Fibroblast of skin of right biceps (primary cell): ENCODE measurements at places on chromosomes 1 and 21.
A peak's percentile ranks its signal among the peaks of the same experiment; 100 is the strongest.

GRCh38 chr1:93502571-93502970, 54.7 kb downstream of the FNBP1L start:
- DNase-seq, result peak; percentile 12

DNA sequence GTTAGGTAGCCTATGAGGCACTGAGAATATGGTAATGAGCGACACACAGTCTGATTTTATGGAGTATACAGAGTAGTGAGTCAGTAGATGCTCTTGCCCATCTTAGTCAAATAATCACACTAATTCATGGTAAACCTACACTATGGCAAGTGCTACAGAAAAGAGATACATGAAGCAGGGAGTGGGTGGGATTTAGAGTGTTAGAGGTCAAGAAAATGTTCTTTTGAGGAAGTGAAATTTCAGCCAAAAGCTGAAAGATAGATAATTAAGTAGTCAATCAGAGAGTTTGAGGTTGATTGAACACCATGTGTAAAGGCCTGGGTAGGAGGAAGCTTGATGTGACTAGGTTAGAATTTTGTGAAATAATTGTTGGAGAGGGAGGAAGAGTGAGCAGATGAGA, 14.7 kb downstream of the MDM4 start:
- no peak for DNase-seq

DNA sequence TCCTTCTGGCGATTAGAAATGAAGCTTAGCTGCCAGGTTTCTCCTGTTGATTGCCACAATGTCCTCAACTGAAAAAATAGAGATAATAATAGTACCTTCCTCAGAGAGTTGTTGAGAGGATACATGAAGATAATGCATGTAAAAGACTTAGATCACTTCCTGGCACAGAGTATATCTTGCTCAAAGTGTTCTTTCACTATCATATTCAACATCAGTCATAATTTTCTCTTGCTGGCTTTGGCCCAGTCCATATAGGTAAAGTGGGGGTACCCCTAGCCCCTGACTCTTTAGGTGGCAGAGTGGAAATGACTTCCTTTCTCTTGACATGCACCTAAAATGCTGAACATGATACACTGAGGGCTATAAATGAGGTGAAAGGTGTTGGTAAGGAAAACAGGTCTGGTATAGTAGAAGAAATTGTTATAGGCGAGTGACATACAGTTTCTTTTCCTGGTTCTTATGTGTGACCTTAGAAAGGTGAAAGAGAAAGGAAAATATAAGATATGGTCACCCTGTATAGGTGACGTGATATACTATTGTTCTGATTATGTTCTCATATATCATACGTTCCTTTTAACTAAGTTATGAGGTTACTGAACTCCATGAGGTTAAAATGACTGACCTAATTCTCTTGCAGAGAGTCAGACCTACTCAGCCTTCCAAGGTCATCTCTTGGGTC, 209.9 kb upstream of the DEPDC1 start:
- no peak for DNase-seq

DNA sequence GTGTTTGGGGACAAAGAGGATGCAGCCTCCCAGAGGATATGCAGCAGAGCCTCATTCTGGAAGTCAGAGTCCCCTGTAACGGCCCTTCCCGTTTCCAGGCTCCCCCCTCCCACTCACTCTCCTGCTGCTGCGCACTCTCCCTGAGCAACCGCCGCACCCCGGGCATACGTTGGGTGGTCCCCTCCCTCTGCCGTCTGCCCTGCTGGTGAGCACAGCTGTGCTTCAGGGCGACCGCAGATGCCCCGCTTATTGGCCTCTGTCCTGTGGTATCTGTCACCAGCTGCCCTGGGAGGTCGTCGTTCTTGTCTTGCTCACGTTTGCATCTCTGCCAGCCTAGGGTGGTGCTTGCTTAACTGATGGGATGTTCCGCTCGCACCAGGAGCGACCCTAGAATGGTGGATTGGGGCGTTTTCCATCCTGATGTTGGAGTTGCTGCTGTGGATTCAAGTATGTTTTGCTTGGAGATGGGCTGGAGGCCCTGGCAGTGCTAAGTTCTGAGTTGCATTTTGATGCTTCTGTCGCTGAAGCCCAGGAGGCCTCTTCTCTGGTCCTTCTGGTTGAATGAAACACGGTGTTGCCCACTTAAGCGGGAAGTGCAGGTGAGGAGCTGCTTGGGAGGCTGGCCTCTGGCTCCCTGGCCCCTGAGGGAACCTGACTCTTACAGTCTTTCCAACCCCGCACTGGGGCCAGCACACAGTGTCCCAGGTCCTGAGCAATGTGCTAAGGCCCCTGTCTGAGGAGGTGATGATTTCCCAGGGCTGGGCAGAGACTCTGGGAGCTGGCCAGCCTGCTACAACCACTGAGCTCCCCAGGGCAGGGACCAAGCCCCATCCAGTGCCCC, 3.2 kb downstream of the TMEM201 start:
- no peak for DNase-seq

DNA sequence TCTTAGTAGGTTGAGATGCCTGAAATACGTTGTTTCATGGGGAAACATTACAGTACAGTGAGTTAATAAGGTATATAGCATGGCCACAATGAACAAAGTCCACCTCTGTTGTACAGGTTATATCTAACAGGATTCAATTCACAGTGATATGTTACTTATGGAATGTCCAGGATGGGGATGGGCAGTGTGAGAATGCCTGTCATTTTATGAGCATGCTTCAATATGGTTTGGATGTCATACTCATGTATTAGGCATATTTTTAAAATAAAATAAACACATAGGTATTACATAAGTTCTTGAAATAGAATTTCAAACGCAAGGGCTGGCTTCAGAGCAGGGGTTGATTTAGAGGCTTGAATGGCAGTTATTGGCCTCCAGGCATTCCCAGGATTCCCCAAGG, 6.1 kb upstream of the PHLDA3 start:
- peak; percentile 71 for DNase-seq

- DNase-seq, result peak; percentile 21
These were observed 182.4 kb downstream of the MIS18A start for GRCh38 chr21:32096411-32096810.

DNA sequence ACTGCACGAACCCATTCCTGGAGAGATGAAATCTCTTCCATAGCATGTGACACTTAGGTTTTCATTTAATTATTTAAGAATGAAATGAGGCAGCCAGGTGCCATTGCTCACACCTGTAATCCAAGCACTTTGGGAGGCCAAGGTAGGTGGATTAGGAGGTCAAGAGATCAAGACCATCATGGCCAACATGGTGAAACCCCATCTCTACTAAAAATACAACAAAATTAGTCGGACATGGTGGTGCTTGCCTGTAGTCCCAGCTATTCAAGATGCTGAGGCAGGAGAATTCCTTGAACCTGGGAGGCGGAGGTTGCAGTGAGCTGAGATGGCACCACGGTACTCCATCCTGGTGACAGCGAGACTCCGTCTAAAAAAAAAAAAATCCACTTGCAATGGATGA, 17.8 kb downstream of the L1TD1 start:
- DNase-seq, result no peak

GRCh38 chr1:172697534-172698002, 38.7 kb downstream of the FASLG start:
- DNase-seq, result no peak

DNA sequence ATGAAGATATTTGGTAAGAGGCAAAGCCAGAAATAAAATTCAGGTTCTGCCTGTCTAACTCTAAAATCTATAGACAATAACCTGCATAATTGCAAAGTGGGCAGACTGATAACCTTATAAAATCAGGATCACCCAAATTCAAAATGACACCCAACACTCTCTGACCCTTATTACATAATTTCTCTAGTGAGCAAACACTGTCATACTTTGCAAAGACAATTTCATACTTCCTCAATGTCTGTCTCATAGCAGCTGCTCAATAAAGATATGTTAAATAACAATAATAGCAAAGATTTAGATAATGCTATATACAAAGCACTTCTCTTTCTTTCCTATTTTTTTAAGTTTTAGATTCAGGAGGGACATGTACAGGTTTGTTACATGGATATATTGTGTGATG, 118.5 kb downstream of the UCHL5 start:
- no peak for DNase-seq

GRCh38 chr1:155272466-155273342, 600 bp downstream of the CLK2 start:
- peak; percentile 66 for DNase-seq

DNA sequence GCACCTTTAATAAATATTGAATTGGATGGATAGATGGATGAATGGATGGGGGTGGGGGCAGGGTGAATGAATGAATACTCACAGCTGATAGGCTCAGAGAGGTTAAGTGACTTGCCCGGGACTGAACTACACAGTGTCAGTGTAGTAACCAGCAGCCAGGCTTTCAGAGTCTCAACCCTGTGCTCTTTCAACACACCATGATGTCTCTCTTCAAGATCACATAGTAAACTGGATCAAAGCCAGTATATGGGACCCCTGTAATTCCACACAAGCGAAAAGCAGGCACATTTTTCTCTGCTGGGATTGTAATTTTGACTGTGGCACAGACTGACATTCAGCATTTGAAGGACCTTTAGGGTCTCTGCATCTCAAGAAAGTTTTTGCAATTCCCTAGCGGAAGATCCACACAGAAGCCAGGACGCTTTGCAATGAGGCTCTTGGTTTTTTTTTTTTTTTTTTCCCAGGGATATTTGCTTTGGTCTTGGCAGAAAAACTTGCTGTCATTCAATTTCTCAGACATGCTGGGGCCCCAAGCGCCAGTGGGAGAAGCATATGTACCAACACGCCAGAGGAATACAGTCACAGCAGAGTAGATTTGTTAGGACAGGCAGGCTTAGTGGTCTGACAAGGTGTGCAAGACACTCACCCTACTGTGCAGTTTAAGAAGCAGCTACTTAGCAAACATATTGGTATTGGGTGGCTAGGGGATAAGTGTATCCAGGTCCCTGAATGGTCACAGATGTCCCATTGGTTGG, 213.1 kb upstream of the CAMK1G start:
- no peak for DNase-seq

GRCh38 chr1:93672069-93672468, 9.6 kb downstream of the BCAR3 start:
- DNase-seq, result peak; percentile 82

GRCh38 chr1:89806616-89807015, 14.2 kb upstream of the LRRC8D start:
- DNase-seq, result no peak

GRCh38 chr1:175887981-175888428, 144.6 kb upstream of the TNR start:
- DNase-seq, result peak; percentile 45

DNA sequence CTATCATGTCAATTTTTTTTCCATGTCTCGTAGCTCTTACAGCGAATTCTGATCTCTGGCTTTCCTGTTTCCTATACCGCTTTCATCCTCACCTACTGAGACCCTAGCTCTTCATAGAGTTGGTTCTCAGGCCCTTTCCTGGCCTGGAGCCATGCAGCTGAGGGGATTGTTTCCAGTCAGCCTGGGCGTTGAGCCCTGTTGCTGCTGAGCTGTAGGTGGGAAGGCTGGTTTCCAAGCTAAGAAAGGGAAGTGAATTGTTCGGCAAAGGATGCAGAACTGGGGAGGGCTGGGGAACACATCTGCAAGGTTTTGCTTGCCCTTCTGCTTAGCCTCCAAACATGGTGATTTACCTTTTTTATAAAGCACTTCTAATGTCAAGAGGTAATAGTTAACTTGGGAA, 41.5 kb downstream of the SPATA46 start:
- DNase-seq, result no peak

DNA sequence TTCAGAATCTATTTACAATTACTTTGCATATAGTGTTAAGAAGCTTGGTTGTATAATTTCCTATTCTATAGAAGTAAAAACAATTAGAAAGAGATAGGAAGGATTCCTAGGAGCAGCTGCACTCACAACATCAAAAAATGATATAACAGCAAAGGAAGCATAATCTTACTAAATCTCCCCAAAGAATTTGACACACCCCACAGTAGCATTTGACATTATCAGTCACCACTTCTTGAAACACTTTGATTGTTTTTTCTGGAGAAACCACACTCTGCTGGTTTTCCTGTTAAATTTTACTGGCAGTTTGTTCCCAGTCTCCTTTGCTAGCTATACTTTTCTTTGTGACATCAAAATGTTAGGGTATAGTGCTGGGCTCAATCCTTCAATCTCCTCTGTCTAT, 100.8 kb upstream of the KIAA1614 start:
- peak; percentile 4 for DNase-seq

DNA sequence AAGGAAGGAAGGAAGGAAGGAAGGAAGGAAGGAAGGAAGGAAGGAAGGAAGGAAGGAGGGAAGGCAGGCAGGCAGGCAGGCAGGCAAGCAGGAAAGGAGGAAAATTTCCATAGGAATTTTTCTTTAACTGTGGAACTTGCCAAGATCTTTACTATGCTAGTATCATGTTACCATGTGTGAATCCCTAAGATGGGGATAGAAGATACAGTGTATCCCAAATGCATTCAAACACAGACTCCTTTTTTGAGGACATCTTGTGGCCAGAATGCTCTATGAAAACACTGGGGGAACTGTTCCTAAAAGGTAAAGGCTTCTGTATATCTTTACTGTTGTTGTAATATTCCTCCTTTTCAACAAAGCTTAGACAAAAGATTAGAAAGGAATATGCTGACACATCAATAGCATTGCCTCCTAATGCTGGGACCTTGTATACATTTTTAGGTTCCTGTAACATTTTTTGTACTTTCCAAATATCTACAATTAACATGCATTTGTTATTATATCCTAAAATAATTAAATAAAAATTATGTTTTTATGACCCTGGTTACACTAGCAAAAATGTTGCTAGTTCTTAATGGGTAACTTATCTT, 20.6 kb downstream of the CCDC190 start:
- peak; percentile 18 for DNase-seq

- DNase-seq, result peak; percentile 95
These were observed 358.7 kb downstream of the LTN1 start for GRCh38 chr21:28633839-28634555.

- no peak for DNase-seq
These were observed 2.6 kb downstream of the CTNNBIP1 start for GRCh38 chr1:9907441-9907840.

DNA sequence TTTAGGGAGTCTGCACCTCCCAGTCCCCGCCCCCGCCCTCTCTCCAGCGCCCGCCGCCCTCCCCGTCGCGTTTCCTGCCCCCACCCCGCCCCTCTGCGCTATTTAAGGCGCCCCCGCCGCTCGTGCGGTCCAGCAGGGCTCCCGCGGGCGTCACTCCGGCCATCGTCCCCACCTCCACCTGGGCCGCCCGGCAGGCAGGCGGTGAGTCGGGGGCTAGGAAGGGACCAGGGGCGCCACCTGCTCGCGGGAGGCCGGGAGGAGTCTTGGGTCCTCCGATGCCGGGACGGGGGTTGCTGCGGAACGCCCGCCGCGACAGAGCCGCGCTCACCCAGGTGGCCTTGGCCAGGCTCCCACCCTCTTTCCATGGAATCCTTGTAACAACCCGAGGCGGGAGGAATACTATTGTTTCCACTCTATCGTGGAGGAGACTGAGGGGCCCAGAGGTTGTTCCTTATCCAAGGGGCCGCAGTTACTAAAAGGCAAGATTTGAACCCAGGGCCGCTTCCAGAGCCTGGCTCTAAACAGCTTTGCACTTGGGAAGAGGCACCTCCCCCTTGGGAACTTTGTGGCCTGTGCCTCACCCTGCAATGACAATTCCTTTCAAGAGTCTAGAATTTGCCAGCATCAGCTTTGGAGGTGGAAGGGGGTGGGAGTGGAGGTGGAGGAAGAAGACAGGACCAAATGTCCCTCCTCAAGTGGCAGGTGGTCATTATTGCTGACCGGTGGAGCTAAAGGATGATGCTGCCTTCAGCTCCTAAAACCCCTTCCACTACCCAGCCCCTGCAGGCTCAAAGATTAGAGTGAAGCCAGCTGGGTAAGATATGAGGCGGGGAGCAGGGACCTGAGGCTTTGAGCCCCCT, at the start of gene GJA4:
Gene GJA4 (plus strand): TSS at position 132 of the 860 bp plus-strand sequence. CDS start 1,215 bp downstream, outside the sequence.
- DNase-seq, result no peak

GRCh38 chr1:48675251-48675650, 101.4 kb downstream of the BEND5 start:
- DNase-seq, result no peak

GRCh38 chr21:45873418-45873817, 108.2 kb upstream of the COL6A1 start:
- DNase-seq, result no peak
